ENCODE measurements at places on chromosomes 5 and 9.

GRCh38 chr5:78320401-78320800, 25.9 kb upstream of the AP3B1 start:
- no peak for DNase-seq

DNA sequence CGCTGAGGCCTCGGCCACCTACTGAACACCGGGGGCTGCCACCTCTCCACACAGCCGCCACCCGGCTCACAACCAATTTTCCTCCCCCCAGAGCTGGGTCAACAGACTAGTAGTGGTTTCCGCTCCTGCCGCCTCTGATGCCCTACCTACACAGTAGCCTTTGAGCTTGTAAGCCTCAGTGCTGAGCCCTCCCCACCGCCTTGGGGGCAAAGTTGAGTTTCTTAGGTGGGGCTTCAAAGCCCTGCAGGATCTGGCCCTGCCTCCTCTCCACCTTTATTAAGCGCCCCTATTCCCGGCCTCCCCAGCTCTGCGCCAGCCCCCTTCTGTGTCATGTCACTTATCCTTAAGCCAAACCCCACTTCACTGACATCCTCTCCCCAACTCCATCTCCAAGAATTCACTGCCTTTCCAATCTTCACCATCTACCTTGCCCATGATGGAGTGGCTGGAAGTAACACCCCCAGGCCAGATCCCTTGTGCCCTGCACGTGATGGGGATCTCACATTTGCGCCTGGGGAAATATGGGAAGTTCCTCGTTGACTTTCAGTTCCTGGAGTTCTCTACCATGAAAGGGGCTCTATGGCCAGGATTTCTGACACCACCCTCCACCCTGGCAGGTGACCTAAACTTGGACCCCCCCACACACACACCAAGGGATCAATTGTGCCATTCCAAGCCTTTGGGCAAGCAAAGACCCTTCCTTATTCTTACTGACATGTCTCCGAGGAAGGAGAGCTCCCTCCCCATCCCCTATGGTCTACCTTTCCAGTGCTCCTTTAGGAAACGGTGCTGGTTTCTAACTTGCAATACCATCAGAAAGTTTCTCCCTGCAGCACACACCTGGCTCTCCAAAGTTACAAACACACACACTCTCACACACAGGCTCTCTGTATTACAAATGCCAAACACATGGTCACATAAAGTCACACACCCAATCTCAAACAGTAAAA, 2.7 kb upstream of the CNTFR start:
- DNase-seq: no peak

GRCh38 chr9:133991964-133992779, at the start of gene VAV2:
Gene VAV2 (minus strand): TSS chr9:133992324. CDS start chr9:133992278, 46 bp downstream.
- no peak for DNase-seq

- DNase-seq: no peak
Observed at GRCh38 chr5:173735184-173735583, 118.7 kb upstream of the BOD1 start.

DNA sequence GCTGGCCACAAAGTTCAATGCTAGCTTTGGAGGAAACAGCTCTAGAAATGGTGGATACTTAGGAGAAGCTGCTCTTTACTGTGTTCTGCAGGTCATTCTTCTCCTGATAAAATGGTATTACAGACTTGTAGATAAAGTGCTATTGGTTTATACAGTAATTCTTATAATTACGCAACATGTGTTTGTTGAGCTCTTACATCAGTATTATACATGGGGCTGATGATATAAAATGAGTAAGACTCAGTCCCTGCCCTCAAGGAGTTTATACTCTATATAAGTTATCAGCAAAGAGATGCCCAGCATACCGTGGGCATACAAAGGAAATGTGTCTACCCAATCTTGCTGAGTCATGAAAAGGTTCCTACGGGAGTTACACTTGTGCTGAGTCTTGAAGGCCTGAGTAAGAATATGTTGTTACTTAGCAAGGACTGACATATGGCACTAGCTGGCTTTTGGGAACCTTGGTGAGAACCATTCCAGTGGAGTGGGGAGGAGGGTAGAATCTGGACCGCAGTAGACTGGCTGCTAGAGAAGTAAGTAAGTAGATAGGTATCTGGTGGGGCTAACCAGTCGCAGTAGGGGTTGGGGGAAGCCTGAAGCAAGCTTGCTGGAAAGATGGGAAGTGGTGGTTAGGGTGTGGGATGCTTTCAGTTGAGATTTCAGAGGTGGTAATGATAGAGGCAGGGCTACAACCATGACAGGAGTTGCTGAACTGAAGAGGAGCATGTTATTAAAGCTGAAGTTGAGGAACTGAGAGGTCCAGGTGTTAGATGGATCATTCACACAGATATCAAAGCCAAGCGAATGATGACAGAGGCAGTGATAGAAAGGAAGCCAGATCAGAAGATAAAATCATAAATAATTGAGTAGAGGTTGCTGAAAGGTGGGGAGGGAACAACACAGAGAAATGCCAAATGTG, 11.1 kb upstream of the TTC23L start:
- no peak for DNase-seq

DNA sequence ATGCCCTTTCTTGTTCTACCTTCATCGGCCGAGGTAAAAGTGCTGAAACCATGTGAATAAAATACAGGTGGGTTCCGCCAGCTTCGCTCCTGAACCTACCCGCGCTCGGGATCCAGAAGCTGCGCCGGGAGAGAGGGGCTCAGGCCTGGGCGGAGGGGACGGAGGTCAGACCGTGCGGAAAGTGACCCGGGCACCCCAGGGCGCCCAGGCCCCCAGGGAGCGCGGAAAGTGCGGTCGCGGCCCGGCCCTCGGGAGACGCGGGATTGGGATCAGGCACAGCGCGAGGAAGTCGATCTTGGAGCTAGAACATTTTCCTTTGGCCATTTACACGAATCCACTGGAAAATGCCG, 329 bp downstream of the SYK start:
- no peak for DNase-seq

DNA sequence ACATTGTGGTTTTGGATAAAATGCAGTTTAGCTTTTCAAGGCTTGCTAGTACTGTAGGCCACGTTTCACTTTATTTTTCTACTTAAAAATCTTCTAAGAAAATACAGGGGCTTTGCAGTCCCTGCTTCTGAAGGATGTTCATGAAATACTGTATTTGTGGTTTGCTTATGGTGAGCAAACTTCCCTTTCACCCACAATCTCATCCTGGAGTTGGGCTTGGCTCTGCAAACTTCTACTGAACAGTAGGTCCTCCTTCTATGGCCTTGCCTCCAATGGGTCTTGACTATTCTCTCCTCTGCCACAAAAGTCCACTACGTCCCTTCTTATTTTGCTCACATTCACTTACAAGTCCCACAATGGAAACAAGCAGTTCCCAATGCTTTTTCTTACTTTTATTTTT, 502.7 kb upstream of the KLF4 start:
- DNase-seq: no peak

- DNase-seq: no peak
Observed at GRCh38 chr9:72334658-72335337, 30.2 kb downstream of the ZFAND5 start.

- DNase-seq: no peak
Observed at GRCh38 chr9:101094686-101095085, 66.2 kb downstream of the PLPPR1 start.

DNA sequence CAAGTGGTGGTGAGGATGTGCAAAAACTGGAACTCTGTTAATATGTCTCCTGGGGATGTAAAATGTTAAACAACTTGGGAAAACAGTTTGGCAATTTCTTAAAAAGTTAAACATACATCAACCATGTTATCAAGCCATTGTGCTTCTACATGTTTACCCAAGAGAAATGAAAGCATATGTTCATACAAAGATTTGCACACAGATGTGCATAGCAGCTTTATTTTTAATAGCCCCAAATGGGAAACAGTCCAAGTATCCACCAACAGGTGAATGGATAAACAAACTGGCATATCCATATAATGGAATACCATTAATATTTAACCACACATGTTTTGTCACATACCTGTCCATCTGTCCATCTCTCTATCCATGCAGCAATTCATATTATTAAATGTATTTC, 6.2 kb downstream of the VPS13A start:
- DNase-seq: no peak

DNA sequence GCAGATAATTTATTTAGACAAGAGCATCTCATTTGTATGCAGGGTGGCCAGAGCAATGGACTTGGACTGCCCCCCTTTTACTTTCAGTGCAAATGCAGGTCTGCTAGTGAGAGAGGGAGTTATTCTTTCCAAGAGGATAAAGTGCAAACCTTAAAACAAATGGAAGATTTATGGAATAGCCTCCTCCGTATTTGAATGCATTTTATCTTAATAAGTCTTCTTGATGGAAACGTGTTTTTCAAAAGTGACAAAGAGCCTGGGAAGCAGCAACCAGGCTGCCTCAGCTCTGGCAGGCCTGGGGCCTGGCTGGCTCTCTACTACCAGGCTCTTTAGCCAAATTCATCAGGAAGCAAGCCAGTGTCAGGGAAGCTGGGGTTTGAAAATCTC, 6.8 kb downstream of the NR2F1 start:
- no peak for DNase-seq

DNA sequence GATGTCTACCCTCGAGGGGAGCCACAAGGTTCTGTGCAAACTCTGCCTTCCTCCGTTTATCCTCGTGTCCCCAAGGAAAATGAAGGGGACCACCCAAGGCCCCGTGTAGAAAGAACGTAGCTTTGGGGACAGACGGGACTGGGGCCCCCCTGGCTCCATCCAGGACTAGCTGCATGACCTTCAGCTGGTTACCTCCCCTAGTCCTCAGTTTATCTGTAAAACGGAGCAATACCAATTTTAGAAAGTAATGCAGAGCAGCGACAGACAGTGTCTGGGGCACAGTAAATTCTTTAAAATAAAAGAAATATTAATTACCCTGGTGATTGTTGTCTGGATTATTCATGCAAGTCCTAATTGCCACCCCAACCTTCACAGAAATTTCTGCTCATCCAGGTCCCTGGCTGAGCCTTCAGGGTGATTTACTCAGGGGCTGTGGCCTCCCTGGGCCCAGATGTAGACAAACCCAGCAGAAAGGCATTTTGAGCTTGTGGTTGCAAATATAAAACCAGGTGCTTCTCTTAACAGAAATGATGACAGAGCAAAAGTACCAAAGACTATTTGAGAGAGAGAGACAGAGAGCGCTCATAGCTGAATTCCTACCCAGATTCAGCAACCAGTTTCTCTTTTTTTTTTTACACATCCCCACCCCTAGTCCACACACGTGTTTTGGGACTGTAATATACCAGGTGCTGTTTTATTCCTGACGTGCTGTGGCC, 155.1 kb upstream of the SMIM23 start:
- DNase-seq: no peak

- DNase-seq: no peak
Observed at GRCh38 chr9:134099123-134099761, 31.4 kb upstream of the BRD3 start.

GRCh38 chr5:93658044-93658443, 75.0 kb downstream of the NR2F1 start:
- no peak for DNase-seq

GRCh38 chr9:113511856-113512761, 48.6 kb downstream of the RGS3 start:
- no peak for DNase-seq

DNA sequence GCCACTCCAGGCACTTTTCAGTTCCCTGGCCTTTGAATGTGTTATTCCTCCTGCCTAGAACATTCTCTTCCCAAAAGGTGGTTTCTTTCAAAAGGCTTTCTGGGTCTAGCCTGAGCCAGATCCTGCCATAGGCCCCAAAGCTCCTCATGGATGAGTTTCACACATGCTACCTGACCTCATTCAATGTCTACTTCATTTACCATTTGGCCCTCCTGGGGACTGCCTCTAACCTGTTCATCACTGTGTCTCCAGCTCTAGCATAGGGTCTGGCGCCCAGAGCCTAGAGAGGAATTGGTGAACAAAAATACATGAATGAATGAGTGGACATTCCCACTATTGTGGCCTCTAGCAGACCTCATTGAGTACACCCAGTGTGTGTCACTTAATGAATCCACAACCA, 5.4 kb upstream of the P4HA2 start:
- no peak for DNase-seq

DNA sequence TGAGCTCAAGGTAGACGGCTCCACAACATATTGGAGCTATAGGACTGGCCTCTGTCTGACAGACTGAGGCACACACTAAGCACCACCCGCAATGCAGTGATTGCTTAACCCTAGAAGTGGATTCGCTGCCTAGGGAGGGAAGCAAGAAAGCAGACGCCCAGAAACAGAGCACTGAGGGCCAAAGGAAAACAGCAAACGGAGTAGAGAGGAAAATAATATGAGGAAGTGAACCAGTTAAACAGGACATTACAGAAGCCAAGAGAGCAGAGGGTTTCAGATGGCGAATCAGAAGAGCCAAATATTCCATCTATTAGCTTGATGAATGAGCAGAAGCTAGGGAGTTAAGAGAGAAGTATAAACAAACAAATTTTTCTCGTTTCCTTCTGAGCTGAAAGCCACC, 139.2 kb upstream of the LHFPL2 start:
- no peak for DNase-seq

- DNase-seq: no peak
Observed at GRCh38 chr5:17187011-17187785, 30.2 kb upstream of the BASP1 start.

DNA sequence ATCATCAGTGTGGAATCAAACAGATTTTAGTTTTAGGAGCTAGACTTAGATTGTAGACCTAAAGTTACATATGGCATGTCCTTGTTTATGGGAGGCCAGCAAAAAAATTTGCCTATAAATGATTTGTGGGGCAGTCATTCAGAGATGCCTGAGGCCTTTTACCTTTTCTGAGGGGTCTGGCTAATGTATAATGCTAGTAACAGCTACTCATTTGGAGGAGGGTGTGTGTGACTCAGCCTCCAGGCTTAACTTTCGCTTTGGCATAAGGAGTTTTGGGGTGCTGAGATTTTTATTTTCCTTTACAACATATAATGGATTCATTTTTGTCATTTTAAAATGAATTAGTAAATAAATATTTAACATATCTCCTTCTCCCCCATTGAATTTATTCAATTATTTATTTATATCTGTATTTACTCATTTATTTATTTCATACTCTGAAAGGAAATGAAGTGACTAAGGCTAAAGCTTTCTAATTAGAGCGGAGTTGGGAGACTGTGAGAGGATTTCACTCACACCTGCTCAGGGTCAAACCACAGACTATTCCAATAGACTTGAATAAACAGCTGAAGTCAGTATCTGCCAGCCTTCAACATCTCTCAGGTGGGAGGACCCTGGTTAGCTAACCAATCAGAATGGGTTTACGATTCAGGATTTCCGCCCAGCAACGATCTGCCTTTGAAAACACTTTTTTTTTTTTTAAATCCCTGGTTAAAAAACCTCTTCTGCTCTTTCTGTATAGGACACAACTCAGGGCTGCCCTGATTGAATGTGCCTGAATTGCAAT, 487.5 kb upstream of the SGCD start:
- no peak for DNase-seq

Measured in vagina (tissue), 2 donors.